ENCODE measurements at places on chromosomes 16 and 17. TPM values are rescaled to one million over a fixed set of nuclear protein-coding genes. Genes with fewer than 3 reads are reported as not detected.

- H3K36me3 ChIP-seq, result no peaks in the 10 kb centered on the region
- H3K27me3 ChIP-seq, result no peaks in the 10 kb centered on the region
- DNase-seq, result no peak
- peak overlapping the region; percentile 59 for H3K27ac ChIP-seq
- H3K4me3 ChIP-seq, result no peak overlapping the region
Measured at GRCh38 chr17:55452139-55452790, 30.6 kb upstream of the MMD start.

GRCh38 chr16:69823831-69824563, 61.9 kb downstream of the WWP2 start:
- peak overlapping the region; percentile 78 for H3K27ac ChIP-seq
- peaks cover 28% of the 10 kb centered on the region for H3K4me1 ChIP-seq
- DNase-seq, result peak; percentile 57
- no peaks in the 10 kb centered on the region for H3K36me3 ChIP-seq
- H3K4me3 ChIP-seq, result peak overlapping the region; percentile 13
- no peaks in the 10 kb centered on the region for H3K27me3 ChIP-seq

- no peak overlapping the region for H3K27ac ChIP-seq
- peaks cover 43% of the 10 kb centered on the region for H3K4me1 ChIP-seq
- no peaks in the 10 kb centered on the region for H3K27me3 ChIP-seq
- H3K36me3 ChIP-seq, result peaks cover 45% of the 10 kb centered on the region
Measured at GRCh38 chr17:40157973-40158372, 17.6 kb downstream of the CASC3 start.

- no peak for DNase-seq
- peaks cover 26% of the 10 kb centered on the region for H3K4me1 ChIP-seq
- no peak overlapping the region for H3K27ac ChIP-seq
- H3K36me3 ChIP-seq, result no peaks in the 10 kb centered on the region
- peaks cover 100% of the 10 kb centered on the region for H3K27me3 ChIP-seq
Measured at GRCh38 chr17:74920642-74921025, 2.4 kb downstream of the USH1G start.

DNA sequence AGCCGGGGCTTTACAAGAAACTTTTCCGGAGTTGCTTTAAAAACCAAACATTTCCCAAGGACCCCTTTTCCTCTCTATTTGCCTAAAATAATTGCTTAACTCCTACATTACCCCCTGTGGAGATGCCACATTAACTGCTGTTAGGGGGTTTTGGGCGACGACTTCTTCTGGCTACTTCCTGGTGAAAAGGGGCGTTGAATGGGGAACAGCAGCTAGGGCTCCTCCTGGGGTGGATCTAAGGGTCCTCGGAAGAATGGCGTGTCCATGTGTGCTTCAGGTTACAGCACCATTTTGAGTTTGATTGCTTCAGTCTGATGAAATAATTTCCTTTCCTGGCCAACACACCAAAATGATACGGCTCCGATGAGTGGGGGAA, 22.0 kb downstream of the ABCC1 start:
- no peak overlapping the region for H3K4me3 ChIP-seq
- H3K27me3 ChIP-seq, result no peaks in the 10 kb centered on the region
- no peak for DNase-seq

- DNase-seq, result no peak
- H3K4me3 ChIP-seq, result no peak overlapping the region
- H3K4me1 ChIP-seq, result peaks cover 23% of the 10 kb centered on the region
- peak overlapping the region; percentile 55 for H3K27ac ChIP-seq
- no peaks in the 10 kb centered on the region for H3K36me3 ChIP-seq
- no peaks in the 10 kb centered on the region for H3K27me3 ChIP-seq
Measured at GRCh38 chr16:10322723-10323527, 62.9 kb upstream of the ATF7IP2 start.

DNA sequence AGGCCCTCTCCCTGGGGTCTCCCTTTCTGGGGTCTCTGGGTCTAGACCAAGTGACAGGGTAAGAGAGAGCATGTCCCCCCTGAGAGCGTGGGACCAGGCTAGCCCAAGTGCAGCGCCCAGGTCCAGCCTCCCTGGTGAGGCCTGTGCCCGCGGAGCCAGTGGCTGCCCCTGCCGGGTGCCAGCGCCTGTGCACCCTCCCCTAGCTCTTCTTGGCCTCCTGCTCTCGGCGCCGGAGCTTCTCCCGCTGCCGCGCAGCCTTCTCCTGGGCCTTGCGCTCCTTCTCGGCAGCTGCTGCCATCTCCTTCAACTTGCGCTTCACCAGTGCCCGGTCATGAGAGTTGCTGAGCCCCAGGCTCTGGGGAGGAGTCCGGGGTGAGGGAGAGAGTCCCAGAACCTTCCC, 17.3 kb downstream of the SAMD14 start:
- H3K36me3 ChIP-seq, result peaks cover 25% of the 10 kb centered on the region
- no peak for DNase-seq
- H3K4me3 ChIP-seq, result no peak overlapping the region
- H3K4me1 ChIP-seq, result peaks cover 89% of the 10 kb centered on the region

DNA sequence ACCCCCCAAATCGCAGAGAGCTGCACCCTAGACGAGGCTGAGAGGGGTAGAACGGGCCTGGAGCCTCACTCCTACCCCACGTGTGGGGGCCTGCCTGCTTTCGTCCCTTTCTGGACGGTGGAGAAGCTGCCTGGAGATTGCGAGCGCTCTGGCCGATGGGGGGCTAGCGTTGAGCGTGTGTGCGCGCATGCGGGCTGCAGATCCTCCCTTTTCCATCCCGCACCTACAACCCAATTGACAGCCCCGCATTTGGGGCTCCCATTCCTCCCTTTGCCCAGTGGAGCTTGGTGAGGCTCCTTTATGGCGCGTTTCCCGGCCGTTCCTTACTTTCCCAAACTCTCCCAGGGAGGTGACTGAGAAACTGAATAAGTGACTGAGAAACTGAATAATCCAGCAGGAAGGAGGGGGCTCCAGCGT, 907 bp upstream of the ESRP2 start:
- H3K27me3 ChIP-seq, result no peaks in the 10 kb centered on the region
- H3K36me3 ChIP-seq, result no peaks in the 10 kb centered on the region
- H3K4me1 ChIP-seq, result peaks cover 34% of the 10 kb centered on the region
- H3K4me3 ChIP-seq, result peak overlapping the region; percentile 74

DNA sequence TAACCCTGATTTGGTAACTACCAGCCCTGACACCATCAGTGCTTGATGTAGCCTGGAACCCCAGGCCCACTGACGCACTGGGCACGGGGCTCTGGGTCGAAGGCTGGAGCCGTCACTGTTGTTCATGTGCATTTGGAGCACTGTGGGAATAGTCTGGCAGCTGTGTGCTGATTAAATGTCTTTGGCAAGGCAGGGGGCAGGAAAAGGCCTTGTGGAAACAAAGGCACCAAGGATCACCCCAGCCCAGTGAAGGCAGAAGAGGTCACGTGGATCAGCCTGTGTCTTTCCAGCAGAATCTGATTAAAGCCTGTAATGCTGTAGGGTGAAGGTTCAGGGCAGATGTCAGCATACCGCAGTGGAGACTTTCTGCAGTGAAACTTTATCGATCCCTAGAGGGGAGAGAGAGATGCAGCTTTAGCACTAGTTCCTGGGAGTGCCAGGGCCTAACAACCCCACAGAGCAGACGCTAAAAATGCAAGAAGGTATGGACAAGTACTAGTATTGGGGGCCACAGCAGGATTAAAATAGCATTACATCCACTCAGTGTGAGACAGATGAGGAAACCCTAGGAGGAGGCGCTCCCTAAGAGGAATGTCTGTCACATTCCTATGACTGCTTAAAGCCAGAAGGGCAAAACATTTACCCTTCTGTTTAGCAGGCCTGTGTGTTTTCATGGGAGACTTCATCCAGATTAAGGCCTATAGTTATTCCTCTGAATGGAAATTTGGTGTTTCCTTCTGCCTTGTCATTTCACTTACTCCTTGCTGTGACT, 9.7 kb downstream of the ZNHIT3 start:
- H3K36me3 ChIP-seq, result peaks cover 78% of the 10 kb centered on the region
- H3K4me3 ChIP-seq, result no peak overlapping the region
- no peaks in the 10 kb centered on the region for H3K27me3 ChIP-seq
- DNase-seq, result no peak
- H3K27ac ChIP-seq, result no peak overlapping the region

GRCh38 chr17:2075336-2076086, 20.6 kb downstream of the HIC1 start:
- H3K27me3 ChIP-seq, result no peaks in the 10 kb centered on the region
- no peak overlapping the region for H3K4me3 ChIP-seq
- no peak for DNase-seq
- H3K4me1 ChIP-seq, result peaks cover 68% of the 10 kb centered on the region

- H3K27me3 ChIP-seq, result peaks cover 18% of the 10 kb centered on the region
- H3K4me1 ChIP-seq, result no peaks in the 10 kb centered on the region
- no peaks in the 10 kb centered on the region for H3K36me3 ChIP-seq
- H3K27ac ChIP-seq, result no peak overlapping the region
- DNase-seq, result no peak
- no peak overlapping the region for H3K4me3 ChIP-seq
Measured at GRCh38 chr16:87564524-87564778, 37.9 kb upstream of the JPH3 start.

- no peak overlapping the region for H3K27ac ChIP-seq
- H3K4me3 ChIP-seq, result no peak overlapping the region
- no peaks in the 10 kb centered on the region for H3K27me3 ChIP-seq
- H3K4me1 ChIP-seq, result no peaks in the 10 kb centered on the region
Measured at GRCh38 chr16:21943571-21943970, 9.6 kb upstream of the UQCRC2 start.

DNA sequence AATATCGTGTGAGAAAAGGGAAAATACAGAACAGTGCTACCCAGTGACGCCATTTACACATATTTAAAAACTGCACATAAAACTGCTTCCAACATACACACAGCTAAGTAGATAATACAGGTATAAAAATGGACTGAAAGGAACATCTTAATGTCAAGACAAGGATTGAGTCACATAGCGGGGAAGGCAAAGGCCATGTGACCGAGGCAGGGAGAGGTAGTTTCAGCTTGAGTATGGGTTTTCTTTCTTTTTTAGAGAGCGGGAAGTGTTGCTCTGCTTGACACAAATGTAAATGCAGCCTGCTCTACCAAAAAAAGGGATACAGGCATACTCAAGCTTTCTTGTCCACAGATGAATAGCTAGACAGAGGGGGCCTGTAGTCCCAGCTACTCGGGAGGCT, 46.5 kb downstream of the SDR42E1 start:
- DNase-seq, result no peak
- no peaks in the 10 kb centered on the region for H3K4me1 ChIP-seq
- H3K4me3 ChIP-seq, result no peak overlapping the region
- H3K27ac ChIP-seq, result no peak overlapping the region

DNA sequence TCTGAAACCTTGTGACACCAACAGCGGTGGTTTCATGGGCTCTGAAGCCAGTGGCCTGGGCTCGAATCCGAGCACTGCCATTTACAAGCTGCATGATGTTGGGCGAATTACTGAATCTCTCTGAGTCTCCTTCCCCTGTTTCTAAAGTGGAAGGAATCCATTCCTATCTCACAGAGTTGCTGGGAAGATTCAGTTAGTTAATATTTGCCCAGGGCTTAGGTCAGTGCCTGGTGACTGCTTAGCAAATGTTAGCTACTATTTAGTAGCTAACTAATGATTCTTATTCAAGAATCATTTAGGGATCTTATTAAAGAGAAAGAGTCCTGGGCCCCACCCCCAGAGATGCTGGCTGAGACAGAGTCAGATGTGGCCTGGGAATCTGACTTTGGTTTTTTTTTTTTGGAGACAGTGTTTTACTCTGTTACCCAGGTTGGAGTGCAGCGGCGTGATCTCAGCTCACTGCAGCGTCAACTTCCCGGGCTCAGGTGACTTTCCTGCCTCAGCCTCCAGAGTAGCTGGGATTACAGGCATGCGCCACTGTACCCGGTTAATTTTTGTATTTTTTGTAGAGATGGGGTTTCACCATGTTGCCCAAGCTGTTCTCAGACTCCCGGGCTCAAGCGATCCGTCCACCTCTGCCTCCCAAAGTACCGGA, 33.6 kb upstream of the RAI1 start:
- H3K36me3 ChIP-seq, result no peaks in the 10 kb centered on the region
- H3K27me3 ChIP-seq, result no peaks in the 10 kb centered on the region
- DNase-seq, result no peak
- no peak overlapping the region for H3K4me3 ChIP-seq
- H3K4me1 ChIP-seq, result no peaks in the 10 kb centered on the region

DNA sequence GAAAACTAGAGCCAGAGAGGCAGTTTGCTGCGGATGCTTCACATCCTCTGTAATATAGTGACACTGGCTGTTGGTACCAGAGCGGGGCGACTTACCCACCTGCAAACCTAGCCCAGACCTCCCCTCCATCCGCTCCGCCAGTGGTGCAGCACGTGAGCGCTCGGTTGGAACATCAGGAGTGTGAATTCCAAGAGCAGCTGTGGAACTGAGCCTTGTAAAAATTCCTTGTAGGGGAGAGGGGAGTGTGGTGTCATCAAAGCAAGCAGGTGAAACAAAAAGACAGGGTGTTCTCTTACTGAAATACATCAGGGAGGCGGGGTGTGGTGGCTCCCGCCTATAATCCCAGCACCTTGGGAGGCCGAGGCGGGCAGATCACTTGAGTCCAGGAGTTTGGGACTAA, 51.3 kb downstream of the CCDC42 start:
- peaks cover 14% of the 10 kb centered on the region for H3K4me1 ChIP-seq
- H3K4me3 ChIP-seq, result no peak overlapping the region
- DNase-seq, result no peak
- H3K27me3 ChIP-seq, result peaks cover 36% of the 10 kb centered on the region
- no peaks in the 10 kb centered on the region for H3K36me3 ChIP-seq
- no peak overlapping the region for H3K27ac ChIP-seq

- H3K4me3 ChIP-seq, result no peak overlapping the region
- H3K27me3 ChIP-seq, result no peaks in the 10 kb centered on the region
- no peaks in the 10 kb centered on the region for H3K4me1 ChIP-seq
- no peak overlapping the region for H3K27ac ChIP-seq
- no peak for DNase-seq
Measured at GRCh38 chr17:54770836-54771235, 129.8 kb upstream of the TOM1L1 start.

DNA sequence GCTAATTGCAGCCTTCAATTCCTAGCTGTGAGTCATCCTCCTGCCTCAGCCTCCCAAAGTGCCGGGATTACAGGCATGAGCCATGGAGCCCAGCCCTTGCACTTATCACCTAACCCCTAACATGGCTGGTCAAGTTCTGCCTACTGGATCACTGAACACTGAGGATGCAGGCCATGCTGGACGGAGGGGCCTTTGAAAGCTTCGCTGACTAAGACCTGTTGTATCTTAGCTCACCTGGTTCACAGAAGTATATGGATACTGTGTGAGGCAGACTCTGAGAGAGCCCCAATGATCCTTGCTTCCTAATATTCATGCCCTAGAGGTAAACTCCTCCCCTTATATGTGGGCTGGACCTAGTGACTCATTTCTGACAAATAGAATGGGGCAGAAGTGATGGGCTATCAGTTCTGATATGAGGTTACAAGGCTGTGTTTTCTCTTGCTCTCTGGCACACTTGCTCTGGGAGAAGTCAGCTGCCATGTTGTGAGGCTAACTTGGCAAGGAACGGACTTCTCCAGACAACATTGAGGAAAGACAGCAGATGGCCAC, 11.7 kb upstream of the TMIGD1 start:
- peak overlapping the region; percentile 84 for H3K27ac ChIP-seq
- peaks cover 42% of the 10 kb centered on the region for H3K4me1 ChIP-seq
- no peak overlapping the region for H3K4me3 ChIP-seq
- no peaks in the 10 kb centered on the region for H3K27me3 ChIP-seq
- DNase-seq, result no peak

Gene TBC1D3
- total RNA-seq, result not detected

Gene SLC5A2
- not detected for total RNA-seq

Gene SALL1
- total RNA-seq, result 1.3 TPM

Gene PDP2
- 2.8 TPM for total RNA-seq

Gene CCDC78
- 0.49 TPM for total RNA-seq

Gene ABCC6
- total RNA-seq, result 1.2 TPM

Gene HS3ST3B1
- 1.2 TPM for total RNA-seq

Gene BRD7
- 52.3 TPM for total RNA-seq

Gene SMTNL2
- total RNA-seq, result 33.4 TPM

Gene HSF4
- 70.5 TPM for total RNA-seq

Gene MYL4
- total RNA-seq, result 809 TPM

Gene TNFRSF17
- total RNA-seq, result not detected
